Activated CD4-positive, alpha-beta T cell treated with anti-CD3 and anti-CD28 coated beads, Interleukin-2, amount 10 ng/mL, durations not matched to agents 7 days and 5 days (primary cell): ENCODE measurements at places on chromosomes 12 and 14.

GRCh38 chr12:86917121-86917520, 660.9 kb upstream of the MGAT4C start:
- DNase-seq, result no peak

DNA sequence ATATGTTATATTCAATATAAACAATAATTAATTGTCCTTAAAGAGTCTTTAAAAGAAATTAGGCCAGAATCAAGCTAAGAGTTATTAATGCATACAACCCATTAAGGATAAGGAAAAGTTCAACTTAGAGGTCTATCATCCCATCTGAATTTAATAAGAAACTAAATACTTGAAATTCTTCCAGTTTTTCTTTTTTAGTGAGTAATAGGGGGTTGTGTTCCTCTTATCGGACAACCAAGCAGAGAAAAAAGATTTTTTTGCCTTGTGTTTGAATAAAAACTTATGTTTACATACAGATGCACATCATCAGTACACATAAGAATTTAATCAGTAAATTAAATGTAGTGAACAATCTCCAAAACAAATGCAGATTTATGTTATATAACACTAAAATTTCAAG, 32.5 kb downstream of the PAWR start:
- DNase-seq, result no peak

DNA sequence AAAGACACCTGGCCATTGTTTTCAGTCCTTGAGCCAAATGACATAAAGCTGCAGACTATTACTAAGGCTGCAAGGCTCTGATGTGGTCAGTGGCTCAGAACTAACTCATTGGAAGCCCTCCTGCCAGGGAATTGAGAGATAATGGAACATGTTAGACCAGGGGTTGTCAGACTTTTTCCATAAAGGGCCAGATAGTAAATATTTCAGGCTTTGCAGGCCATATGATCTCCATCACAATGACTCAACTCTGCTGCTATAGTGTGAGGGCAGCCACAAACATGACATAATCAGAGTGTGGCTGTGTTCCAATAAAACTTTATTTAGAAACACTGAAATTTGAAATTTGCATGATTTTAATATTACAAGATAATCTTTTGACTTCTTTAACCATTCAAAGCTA, 140.3 kb downstream of the TMEM30B start:
- DNase-seq, result no peak

GRCh38 chr14:100771121-100771800, 44.6 kb downstream of the DLK1 start:
- DNase-seq, result no peak

GRCh38 chr14:92846162-92846897, 52.2 kb downstream of the GOLGA5 start:
- no peak for DNase-seq

DNA sequence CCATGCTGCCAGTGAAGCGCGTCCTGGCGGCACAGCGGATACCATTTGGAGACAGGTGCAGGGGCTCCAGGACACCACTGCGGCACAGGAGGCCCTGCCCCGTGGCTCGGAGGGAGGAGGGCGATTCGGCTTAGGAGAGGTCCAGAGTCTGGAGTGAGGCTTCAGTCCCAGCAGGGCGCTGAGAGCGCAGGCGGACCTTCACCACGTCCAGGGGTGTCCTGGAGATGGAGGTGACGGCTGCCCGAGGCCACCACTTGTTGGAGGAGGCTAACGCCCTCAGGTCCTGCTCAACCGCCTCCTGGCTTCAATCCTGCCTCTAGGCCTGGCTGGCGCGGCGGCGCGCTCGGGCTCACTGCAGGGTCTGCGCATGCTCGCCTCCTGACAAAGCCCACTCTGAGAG, 45.7 kb downstream of the EIF2S3B start:
- no peak for DNase-seq

DNA sequence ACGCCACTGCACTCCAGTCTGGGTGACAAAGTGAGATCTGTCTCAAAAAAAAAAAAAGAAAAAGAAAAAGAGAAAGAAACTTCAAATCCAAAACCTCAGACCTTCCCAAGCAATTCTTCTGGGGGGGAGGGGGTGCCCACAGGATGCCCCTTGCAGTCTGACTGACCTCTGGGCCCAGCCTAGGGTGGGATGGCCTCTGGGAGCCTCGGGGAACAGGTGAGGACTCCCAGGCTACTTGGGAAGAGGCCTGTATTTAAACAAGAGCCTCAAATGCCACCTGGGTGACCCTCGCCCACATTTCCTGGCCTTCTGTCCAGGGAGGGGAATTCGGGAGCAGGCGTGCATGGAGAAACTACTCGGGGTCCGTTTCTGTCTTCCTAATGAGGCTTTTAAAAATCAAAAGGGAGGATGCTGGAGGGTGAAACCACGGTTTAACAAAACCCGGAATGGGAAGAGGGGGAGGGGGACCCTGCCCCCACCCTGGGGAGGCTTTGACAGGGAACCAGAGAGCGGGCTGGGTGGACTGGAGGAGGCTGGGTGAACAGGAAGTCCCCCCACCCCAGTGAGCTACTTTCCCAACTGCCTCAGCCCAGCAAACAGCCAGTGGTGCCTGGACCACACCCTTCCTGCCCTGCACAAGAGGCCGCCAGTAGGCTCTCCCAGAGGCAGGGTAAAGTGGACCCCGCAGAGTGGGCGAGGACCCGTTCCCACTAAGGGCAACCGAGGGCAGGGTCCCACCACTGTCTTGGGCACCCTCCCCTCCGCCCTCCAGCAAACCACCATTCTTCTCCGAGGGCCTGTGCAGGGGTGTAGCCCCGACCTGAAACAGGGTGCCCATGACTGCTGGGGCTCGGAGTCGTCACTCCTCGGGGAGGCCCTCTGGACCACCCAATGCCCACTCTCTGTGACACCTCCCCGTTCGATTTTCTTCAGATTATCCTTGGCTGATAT, 1.5 kb upstream of the FBRSL1 start:
- peak; percentile 70 for DNase-seq

- DNase-seq, result peak; percentile 27
Observed at GRCh38 chr14:65926935-65927700, 514.6 kb downstream of the FUT8 start.
